ENCODE measurements at places on chromosomes 16 and 17.

GRCh38 chr17:4785311-4786105 is 656 bp downstream of the VMO1 start:
- no peak for DNase-seq

DNA sequence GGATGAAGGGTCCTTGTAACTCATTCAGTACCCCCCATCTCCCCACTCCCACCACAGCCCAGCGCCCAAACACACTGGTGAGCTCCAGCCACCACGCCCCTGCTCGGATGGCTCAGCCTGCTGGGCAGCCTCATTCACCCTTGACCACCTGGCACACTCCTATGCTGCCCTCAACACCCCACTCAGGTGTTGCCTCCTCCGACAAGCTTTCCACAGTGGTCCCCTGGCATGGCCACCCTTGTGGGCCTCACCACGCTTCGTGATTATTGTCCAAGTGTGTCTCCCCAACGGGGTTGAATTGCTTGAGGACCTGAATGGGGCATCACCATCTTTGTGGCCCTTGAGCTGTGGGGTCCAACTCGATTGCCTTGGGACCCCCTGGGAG is 12.0 kb upstream of the DOC2B start:
- no peak for DNase-seq

DNA sequence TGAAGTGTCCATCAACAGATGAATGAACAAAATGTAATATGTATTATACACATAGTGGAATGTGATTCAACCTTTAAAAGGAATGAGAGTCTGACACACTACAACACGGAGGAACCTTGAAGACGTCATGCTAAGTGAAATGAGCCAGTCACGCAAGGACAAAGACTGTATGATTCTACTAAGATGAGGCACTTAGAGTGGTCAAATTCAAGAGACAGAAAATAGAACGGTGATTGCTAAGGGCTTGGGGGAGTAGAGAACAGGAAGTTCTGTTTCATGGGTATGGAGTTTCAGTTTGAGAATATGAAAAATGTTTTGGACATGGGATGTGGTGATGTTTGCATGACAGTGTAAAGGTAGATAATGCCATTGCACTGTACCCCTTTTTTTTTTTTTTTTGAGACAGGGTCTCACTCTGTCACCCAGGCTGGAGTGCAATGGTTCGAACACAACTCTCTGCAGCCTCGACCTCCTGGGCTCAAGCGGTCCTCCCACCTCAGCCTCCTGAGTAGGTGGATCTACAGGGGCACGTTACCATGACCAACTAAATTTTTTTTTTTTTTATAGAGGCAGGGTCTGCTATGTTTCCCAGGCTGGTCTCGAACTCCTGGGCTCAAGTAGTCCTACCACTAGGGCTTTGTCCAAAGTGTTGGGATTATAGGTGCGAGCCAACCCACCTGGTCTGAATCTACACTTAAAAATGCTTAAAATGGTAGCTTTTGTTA is 2.9 kb upstream of the CCDC102A start:
- no peak for DNase-seq

GRCh38 chr17:42184713-42185620 is at the start of gene HCRT:
HCRT (minus strand) TSS chr17:42185452; CDS start chr17:42185365, 87 bp downstream.
- no peak for DNase-seq

GRCh38 chr17:61495161-61495857 is 43.1 kb downstream of the TBX4 start:
- no peak for DNase-seq
